ENCODE measurements at places on chromosomes 5 and 9.

DNA sequence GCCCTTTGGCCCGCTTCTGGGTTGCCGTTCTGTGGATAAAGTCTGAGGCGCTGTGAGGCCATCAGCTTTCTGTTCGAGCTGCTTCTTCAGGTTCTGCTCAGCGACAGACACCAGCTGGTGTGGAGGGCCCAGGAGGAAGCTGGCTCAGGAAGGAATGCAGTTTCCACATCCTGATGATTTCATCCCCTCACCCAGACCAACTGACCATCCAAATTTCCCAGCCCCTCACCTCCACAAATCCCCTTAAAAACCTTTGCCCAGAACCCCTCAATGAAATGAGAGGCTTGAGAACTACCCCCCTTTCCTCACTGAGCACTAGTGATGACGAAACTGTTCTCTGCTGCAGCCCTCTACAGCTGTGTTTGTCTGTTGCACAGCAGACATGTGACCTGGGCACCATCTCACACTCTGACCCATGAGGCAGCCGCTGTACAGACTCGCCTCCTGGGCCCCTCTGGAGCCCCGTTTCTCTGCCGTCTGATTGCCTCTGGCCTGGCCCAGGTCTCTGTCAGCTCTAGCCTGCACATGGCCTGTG lies 45.4 kb downstream of the SPATA31C2 start:
- DNase-seq = no peak

DNA sequence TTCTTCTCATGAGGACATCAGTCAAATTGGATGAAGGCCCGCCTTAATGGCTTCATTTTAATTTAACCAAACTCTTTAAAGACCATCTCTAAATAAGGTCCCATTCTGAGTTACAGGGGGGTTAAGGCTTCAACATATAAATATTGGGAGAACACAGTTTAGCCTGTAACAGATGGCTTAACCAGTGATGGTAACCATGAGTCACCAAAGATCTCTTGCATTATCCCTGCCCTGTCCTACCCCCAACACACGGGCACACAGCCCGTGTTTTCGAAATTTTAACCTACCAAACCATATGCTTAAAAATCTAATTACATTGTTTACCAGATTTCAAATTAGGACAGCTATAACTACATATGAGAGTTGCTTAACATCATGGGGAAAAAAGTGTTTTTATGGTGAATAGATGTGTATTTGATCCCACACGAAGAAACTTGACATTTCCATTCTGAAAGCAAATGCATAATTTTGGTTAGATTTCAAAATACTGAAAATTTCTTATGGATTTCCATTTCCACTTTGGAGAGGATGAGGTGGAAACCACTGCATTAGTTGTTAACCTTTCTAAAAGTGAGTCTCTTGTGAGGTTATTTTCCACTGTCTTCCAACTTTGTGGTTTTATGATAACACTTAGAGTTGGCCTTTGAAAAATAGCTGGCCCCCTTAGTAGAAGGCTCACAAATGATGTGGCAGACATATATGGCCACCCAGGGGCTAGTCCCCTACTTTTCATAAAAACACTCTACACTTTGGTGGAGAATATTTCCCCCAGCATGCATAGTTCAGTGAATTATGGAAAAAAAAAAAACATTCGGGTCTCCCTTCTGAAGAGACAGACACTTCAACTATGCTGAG lies 849.3 kb downstream of the TLE1 start:
- DNase-seq = no peak

DNA sequence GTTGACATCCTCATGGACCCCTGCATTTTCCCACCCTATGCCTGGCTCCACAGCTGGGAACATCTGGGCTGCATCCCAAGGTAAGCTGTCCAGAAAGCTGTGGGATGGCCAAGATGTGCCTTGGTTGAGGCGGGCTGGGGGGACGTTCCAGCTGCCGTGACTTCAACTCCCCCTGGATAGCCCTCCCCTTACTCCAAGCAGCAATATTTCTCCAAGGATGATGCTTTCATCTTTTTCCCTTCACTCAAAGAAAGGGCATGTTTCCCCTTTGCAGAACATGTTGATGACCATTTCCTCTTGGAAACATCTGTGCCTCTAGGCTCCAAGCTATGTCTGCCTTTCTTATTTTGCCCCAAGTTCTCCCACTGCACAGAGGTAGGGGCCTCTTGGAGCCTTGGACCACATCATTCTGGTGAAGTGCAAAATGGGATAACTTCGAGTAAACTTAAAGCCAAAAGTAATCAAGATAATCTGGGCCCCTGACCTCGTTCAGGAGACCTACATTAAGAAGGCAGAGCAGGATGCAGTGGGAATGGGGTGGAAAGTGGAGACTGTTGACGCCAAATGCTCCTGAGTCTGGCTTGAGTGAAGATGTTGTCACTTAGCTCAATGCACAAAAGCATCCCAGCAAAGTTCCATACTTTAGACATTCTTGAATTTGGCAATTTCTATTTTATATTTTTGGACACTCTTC lies 175.2 kb downstream of the GAS1 start:
- DNase-seq = no peak

GRCh38 chr5:59856358-59856757 lies 37.2 kb downstream of the PDE4D start:
- DNase-seq = no peak

- no peak for DNase-seq
Observed at GRCh38 chr5:112929336-112930081, 7.5 kb upstream of the REEP5 start.

- no peak for DNase-seq
Observed at GRCh38 chr5:127068493-127069214, 4.6 kb downstream of the C5orf63 start.

- DNase-seq = no peak
Observed at GRCh38 chr9:133978226-133978898, 13.8 kb downstream of the VAV2 start.

DNA sequence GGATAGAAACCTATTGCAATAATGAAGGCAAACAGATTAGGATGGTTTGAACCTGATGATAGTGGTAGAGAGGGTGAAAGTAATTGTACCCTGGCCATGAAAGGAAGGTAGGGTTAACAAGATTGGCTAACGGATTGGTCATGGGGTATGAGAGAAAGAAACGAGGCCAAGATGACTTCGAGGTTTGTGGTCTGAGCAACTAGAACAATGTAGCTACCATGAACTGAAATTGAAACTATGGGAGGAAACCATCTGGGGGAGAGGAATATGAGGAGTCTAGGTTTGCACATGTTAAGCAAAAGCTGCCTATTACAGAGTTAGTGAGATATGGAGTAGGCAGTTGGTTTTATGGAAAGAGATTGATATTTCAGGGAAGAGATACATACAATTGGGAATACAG lies 406.0 kb downstream of the PRELID2 start:
- no peak for DNase-seq

DNA sequence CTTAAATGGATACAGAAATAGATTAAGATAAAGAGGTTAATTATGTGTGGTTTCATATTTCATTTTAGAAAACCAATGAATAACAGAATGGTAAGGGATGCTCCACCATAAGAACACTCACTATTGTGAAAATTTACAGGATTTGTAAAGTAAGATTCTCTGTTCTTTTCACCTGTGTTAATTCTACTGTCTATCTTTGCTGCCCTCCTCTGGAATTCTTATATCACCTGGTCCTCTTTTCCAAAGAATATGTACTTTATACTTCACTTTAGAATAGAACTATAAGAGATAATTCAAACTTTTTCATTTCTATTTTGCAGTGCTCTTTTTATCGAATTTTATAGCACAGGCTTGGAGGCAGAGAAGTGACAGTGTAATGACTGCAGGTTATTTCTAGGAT lies 213.4 kb downstream of the LURAP1L start:
- DNase-seq = no peak

DNA sequence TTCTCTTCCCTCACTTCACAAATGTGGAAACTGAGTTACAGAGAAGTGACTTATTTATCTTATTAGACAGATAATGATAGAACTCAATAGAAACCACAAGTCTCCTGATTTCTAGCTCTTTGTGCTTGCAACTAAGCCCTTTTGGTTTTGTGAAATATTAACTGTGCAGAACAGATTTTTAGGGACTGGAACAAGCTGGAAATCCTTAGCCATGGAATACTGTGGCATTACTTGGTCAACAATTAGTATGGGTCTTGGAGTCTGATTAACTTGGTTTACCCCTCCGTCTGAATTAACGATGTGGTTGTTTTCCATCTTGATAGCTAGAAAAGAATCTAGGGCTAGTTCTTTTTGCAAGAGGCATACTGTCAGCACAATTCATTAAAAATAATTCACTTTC lies 584 bp upstream of the KLF9 start:
- no peak for DNase-seq

Data from CD4-positive, alpha-beta T cell (primary cell).